ENCODE measurements at places on chromosomes 3 and 15. TPM values are rescaled to one million over a fixed set of nuclear protein-coding genes. Genes with fewer than 3 reads are reported as not detected.
A peak's percentile ranks its signal among the peaks of the same experiment; 100 is the strongest.

Gene ALDH1A3
- 1.8 TPM for polyA plus RNA-seq

Gene C15orf40
- polyA plus RNA-seq, result 18.9 TPM

Gene LIPC
- polyA plus RNA-seq, result 0.63 TPM

Gene TSPAN3
- polyA plus RNA-seq, result 206 TPM

DNA sequence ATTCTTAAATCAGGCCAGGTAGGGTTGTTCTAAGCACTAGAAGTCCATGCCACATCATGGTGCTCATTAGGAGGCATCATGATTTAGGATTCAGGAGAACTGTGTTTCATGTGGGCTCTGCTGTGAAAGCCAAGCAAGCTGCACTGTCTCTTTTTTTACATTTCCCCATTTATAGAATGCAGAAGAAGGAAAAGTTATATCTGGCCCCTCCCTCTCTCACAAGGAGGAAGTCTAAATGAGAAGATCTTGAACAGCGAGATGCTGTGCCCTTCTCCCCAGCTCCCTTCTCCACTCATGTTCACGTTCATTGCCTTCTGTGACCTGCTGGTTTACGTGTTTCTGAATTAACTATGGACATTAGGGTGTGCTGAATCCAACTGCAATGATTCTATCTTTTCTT, 178.5 kb upstream of the RASGRP1 start:
- no peak for DNase-seq

- no peak for DNase-seq
Measured at GRCh38 chr3:48623851-48624547, 2.4 kb upstream of the TMEM89 start.

- no peak for DNase-seq
Measured at GRCh38 chr15:85756411-85757072, 38.2 kb downstream of the KLHL25 start.

- peak; percentile 21 for DNase-seq
Measured at GRCh38 chr15:34223904-34224596, 766 bp upstream of the EMC4 start.

GRCh38 chr15:83435782-83436181, 11.4 kb upstream of the SH3GL3 start:
- no peak for DNase-seq

DNA sequence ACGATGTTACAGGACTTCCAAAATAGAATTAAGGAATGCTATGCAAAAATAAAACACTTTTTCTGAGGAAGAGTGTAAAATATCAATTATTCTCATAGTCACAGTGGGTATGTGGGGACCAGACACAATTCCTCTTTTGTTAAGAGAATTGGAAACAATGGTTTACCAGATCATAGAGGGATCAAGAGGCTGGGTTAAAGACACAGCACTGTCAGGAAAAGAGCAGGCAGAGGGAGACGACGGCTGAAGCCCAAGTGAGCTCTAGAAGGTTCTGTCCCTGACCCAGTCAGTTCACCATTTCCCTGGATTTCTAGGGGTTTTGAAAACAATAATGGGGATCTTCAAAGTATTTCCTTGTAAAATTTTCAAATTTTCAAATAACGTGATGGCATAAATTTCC, 54.0 kb upstream of the POLR2M start:
- DNase-seq, result no peak

DNA sequence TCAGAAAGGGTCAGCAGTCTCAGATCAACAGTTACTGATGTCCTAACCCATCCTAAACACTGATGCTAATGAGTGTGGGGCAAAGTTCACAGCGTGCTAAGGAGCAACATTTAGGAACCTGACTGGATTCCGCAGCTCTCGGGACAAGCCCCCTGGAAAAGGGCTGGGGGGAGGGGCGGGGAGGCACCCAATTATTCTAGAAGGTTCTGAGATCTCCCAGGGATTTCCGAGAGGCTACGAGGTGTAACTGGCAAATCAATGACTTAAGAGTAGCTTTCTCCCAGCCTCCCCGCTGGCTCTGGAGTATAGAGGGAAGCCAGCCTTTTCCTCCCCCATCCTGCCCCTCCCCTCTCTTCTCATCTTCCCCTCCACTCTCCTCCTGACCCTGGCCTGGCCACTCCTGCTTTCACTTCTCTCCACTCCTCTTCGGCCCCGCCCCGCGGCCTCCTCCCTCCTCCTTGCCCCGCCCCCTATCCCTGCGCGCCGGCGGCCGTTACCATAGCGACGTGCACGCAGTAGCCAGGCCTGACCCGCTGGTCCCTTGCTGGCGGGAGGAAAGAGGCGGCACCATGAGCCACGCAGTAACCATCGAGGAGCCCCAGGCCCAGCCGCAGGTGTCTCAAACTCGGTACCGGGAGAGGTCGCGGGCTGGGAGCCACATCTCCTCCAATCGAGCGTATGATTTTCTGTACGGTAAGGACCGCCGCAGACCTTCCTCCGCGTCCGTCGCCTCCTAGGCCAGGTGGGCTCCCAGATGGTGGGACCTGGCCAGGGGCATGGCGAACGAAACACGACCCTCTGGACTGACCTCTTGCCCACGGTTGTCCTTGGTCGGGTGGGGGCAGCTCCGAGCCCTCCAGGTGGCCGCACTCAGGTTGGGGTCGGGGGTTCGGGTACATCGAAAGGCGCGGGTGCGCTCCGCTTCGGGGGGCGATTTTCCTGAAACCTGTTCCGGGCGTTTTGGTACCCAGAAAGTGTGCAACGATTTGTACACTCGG, at the start of gene CFAP91:
TSS of gene CFAP91 (plus strand) at position 493 of the 998 bp plus-strand sequence. CDS start at position 570, 77 bp downstream.
- peak; percentile 94 for DNase-seq

- peak; percentile 27 for DNase-seq
Measured at GRCh38 chr3:183278479-183279088, 25.5 kb downstream of the B3GNT5 start.

- no peak for DNase-seq
Measured at GRCh38 chr3:105827959-105828358, 40.9 kb downstream of the CBLB start.

Data from brain (organoid and tissue), 16 donors.